Natural killer cell treated with Interleukin-12 subunit alpha and Interleukin-12 subunit beta and Interleukin-15 and Interleukin-18, amount 100 ng/mL, for 72 hours (primary cell): ENCODE measurements at places on chromosomes 7 and 10.

- H3K36me3 ChIP-seq = no peaks in the 10 kb centered on the region
- no peak overlapping the region for H3K4me3 ChIP-seq
- no peaks in the 10 kb centered on the region for H3K4me1 ChIP-seq
- peaks cover 6% of the 10 kb centered on the region for H3K27me3 ChIP-seq
- no peak overlapping the region for H3K27ac ChIP-seq
- DNase-seq = no peak
Measured at GRCh38 chr10:121522831-121523230, 75.4 kb downstream of the FGFR2 start.

DNA sequence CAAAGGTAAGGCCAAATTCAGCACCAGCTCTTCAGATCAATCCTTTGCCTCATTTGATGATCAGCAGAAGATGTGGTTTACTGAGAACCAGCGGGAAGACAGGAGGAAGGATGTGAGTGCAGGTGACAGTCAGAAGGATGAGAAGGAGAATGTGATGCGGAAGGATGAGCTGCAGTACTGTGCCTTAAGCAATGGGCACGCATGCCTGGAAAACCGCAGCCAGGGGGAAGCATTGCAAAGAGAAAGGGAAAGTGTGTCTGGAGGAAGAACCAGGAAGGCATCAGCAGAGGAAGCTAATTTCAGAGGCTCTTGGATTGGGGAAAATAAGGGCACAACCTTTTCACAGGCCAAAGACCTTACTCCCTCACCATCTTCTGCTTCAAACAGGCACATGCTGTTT, 25.7 kb downstream of the C10orf71 start:
- H3K27me3 ChIP-seq = peaks cover 5% of the 10 kb centered on the region
- no peak overlapping the region for H3K4me3 ChIP-seq
- H3K36me3 ChIP-seq = no peaks in the 10 kb centered on the region
- peaks cover 5% of the 10 kb centered on the region for H3K4me1 ChIP-seq
- DNase-seq = no peak

DNA sequence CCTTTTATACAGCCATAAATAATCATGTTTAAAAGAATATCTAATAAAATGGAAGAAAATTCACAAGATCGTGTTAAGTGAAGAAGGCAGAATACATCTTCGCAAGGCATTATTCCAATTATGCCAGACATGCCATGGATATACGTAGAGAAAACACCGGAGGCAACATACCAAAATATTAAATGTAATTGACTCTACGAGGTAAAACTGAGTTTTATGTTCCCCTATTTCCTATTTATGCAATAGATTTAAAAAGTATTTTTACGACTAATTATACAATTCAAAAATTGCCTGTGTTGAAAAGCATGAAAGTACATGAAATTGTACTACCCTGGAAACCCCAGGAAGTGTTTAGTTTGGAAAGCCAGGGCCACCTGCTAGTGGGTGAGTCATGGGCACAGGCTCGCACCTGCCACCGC, 936 bp upstream of the REPIN1 start:
- peak overlapping the region; percentile 76 for H3K4me3 ChIP-seq
- no peaks in the 10 kb centered on the region for H3K36me3 ChIP-seq
- no peaks in the 10 kb centered on the region for H3K27me3 ChIP-seq
- peak overlapping the region; percentile 79 for H3K27ac ChIP-seq
- DNase-seq = no peak

- H3K36me3 ChIP-seq = peaks cover 9% of the 10 kb centered on the region
- H3K4me3 ChIP-seq = no peak overlapping the region
- H3K27ac ChIP-seq = no peak overlapping the region
- H3K4me1 ChIP-seq = no peaks in the 10 kb centered on the region
- no peaks in the 10 kb centered on the region for H3K27me3 ChIP-seq
Measured at GRCh38 chr10:124409696-124410095, 9.0 kb downstream of the OAT start.

DNA sequence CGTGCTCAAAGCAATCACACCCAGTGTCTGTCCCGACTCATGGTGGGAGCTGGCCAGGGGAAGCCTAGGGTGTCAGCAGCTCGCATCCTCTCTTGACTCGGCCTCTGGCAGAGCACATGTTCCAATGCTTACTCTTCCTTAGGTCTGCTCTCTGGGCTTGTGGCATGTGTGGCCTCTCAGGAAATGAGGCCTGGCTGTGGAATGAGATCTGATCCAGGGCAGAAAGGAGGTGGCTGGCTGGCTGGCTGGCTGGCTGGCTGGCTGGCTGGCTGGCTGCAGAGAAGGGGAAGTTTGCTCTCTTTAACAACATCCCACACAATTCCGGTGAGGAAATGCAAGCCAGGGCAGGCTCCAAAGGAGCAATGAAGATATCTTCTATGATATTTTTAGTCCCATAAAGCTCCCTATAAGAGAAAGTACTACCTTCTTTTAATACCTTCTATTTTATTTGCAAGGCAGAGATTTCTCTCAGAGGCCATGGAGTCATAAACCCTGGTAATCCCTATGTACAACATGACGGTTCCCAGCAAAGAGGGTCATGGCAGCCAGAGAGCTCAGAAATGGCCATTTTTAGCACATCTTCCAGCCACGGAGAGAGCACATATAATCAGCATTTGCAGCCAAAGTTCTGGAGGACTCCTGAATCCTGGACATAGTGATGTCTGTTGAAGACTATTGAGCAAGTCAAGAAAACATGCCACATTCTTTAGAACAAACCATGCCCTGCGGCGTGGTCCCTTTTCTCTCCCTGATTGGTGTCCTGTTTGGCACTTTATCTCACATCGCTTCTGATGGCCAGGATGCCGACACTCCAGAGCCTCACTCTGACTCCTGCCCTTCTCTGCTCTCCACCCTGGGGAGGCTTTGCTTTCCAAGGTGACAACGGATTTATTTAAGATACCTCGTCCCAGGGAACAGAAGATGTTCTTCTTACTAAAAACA, 153.7 kb downstream of the FANK1 start:
- H3K27ac ChIP-seq = no peak overlapping the region
- H3K36me3 ChIP-seq = no peaks in the 10 kb centered on the region
- peaks cover 3% of the 10 kb centered on the region for H3K4me1 ChIP-seq
- no peak for DNase-seq

DNA sequence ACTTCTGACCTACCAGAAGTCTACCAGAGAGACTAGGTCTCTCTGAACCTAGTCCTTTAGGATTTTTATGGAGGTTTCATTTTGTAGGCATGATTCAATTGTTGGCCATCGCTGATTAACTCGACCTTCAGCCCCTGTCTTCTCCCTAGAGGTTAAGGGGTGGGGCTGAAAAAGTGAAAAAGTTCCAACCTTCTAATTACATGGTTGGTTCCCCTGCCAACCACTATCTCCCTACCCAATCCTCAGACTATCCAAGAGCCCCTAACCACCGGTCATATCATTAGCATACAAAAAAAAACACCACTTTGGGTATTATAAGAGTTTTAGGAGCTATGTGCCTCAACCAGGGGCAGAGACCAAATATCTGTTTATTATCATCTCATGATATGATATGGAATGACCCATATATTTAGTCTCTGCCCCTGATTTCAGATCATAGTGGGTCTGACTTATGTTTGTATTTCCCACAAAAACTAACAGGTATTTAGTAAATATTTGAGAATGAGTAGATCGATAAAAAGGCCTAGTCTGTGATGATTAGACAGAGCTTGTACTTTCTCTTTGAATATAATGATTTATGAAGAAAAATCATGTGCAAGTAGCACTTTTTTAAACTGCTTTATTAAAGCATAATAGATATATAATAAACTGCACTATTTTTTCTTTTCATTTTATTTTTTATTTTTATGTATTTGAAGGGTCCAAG, 35.8 kb downstream of the DNAJC9 start:
- peaks cover 11% of the 10 kb centered on the region for H3K36me3 ChIP-seq
- no peak for DNase-seq
- no peak overlapping the region for H3K4me3 ChIP-seq
- no peak overlapping the region for H3K27ac ChIP-seq
